ENCODE measurements at places on chromosomes 7 and 10.

GRCh38 chr7:91353848-91354247 lies 89.6 kb downstream of the FZD1 start:
- DNase-seq: no peak

GRCh38 chr7:27459731-27460053 lies 203.0 kb downstream of the HIBADH start:
- no peak for DNase-seq

DNA sequence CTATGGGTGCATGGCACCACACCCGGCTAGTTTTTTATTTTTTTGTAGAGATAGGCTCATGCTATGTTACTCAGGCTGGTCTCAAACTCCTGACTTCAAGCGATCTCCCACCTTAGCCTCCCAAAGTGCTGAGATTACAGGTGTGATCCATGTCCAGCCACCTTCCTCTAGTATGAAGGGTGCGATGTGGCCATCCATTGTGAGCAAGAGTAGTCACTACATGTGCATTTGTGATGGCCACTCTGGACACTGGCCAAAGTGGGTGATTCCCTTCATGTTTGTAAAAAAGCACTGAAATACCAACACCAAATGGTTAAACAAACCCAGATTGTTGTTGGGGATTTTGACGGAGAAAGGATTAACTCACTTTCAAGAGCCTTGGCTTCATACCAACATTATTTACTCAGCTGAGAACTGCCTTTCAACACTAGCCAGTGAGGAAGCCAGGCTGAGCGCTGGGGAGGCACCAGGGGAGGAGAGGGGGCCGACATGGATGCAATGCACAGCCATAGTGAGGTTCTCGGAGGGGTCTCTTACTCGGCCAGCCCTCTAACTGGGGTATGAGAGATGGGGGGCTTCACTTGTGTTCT lies 198.1 kb upstream of the LYZL2 start:
- DNase-seq: no peak

GRCh38 chr10:72694476-72695369 lies 2.8 kb downstream of the MCU start:
- peak; percentile 15 for DNase-seq

- no peak for DNase-seq
Observed at GRCh38 chr10:15238555-15239335, 70.3 kb upstream of the NMT2 start.

DNA sequence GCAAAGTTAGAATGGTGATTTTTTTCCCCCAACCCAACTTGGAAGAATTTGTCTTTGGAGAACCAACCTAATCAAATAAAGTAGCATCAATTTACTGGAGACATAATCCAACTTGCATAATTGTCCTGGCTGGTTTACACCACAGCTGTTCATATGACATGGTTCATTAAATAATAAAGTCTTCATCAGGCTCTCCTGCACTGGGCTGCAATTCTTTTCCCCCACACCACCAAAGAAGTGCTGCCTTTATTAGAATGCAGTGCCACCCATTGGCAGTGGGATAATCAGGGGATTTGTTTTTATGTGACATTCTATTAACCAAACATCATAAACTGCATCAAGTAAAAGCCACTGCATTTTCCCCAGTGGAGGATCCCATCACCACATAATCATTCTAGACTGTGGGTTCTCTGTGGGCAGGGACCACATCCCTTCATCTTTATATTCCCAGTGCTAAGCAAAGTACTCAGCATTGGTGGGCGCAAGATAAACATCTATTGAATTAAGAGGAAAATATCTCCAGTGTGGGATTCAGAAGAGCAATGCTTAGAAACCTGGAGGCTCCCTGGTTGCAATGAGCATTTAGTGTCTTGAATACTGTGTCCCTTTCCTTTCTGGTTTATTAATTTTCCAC lies 322.0 kb downstream of the KCNMA1 start:
- no peak for DNase-seq

GRCh38 chr7:127976056-127976737 lies 55.0 kb downstream of the LRRC4 start:
- no peak for DNase-seq

GRCh38 chr10:101219946-101220451 lies 9.3 kb downstream of the LBX1 start:
- no peak for DNase-seq

DNA sequence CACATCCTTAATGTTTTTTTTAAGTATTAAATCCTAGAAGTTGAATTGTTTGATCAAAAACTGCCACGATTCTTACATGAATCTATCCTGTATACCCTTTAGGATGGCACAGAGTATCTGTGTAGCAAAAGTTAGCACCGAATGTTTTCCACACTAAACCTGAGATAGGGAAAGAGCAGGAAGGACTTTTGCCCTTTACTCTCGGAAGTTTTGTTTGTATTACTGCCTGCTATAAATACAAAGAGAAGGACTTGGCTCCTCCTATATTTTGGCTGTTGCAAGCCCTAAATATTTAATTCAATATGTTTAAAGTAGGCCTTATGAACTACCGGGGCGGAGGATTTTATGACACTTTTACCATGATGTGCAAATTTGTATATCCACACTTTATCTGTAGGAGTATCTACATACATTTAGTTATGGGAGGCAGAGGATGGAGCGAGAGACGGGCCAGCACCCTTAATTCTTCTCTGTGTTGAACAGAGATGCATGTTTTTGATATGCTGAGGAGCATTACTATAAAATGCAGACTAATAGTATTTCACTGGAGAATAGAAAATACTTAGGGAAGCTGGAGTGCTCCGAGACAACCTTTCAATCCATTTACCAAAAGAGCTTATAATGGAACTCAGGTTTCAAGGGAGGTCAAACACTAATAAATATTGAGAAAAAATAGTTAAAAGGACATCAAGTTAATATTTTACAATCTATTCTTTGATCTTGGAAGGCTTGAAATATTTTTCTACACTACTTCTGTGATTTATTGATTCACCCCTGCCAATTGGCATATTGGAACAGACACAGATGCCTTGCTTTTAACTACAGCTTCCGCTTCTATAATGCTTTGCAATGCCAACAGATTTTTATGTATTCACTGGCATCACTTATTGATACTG lies 97.4 kb downstream of the CHN2 start:
- DNase-seq: no peak

- no peak for DNase-seq
Observed at GRCh38 chr7:22832401-22832800, 9.8 kb upstream of the TOMM7 start.

- no peak for DNase-seq
Observed at GRCh38 chr10:49620841-49621378, 7.1 kb downstream of the CHAT start.

Data from CD4-positive, alpha-beta T cell treated with Interleukin-4 for 4 hours (primary cell).